ENCODE measurements at places on chromosomes 1 and 21. TPM values are rescaled to one million over a fixed set of nuclear protein-coding genes. Genes with fewer than 3 reads are reported as not detected.
A peak's percentile ranks its signal among the peaks of the same experiment; 100 is the strongest.

- H3K36me3 ChIP-seq: no peaks in the 10 kb centered on the region
- peaks cover 6% of the 10 kb centered on the region for H3K27me3 ChIP-seq
- no peak for DNase-seq
- no peaks in the 10 kb centered on the region for H3K4me1 ChIP-seq
Measured at GRCh38 chr1:62333441-62333840, 14.2 kb upstream of the KANK4 start.

- peaks cover 65% of the 10 kb centered on the region for H3K4me1 ChIP-seq
- H3K27ac ChIP-seq: peak overlapping the region; percentile 81
- H3K27me3 ChIP-seq: no peaks in the 10 kb centered on the region
- no peak for DNase-seq
- H3K4me3 ChIP-seq: peak overlapping the region; percentile 53
Measured at GRCh38 chr1:234956821-234957329, 171.8 kb downstream of the TOMM20 start.

Gene RSPO1
- total RNA-seq: not detected

Gene AHCYL1
- total RNA-seq: 44.8 TPM

DNA sequence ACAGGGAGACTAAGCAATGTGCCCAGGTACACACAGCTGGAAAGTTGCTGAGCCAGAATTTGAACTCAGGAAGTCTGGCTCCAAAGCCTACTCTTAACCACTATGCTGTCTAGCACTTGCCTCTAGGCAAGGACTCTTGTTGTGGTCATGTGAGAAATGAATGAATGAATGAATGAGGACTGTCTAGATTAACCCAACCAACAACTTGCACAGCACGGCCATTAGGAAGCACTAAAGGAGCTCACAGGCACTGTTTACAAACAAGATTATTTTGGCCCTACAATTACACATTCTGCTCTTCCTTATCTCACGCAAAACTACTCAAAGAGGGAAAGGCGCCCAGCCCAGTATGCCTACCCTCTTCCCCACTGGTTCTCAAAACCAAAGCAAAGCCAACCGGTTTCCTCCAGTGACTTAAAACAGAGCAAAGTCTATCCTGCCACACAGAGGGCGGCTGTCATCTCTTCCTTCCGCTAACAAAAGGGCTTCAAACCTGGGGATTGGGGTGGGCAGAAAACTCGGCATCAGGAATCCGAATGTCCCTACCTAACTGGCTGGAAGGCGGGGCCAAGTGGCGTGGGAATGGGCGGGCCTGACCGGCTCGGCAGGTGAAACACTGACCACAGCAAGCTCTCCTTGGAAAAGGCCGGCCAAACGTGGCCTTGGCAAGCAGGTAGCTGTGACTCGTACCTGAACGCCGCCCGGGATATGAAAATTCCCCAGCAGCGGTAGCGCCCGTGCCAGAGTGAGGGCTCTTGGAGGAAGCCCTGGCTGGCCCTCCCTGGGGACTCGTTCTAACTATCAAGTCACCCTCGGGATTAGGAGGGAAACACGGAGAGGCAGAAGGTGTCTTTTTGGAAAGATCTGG lies 948 bp downstream of the STK40 start:
- H3K4me3 ChIP-seq: peak overlapping the region; percentile 96
- H3K36me3 ChIP-seq: peaks cover 5% of the 10 kb centered on the region
- peak overlapping the region; percentile 92 for H3K27ac ChIP-seq
- no peak for DNase-seq
- H3K4me1 ChIP-seq: peaks cover 72% of the 10 kb centered on the region

DNA sequence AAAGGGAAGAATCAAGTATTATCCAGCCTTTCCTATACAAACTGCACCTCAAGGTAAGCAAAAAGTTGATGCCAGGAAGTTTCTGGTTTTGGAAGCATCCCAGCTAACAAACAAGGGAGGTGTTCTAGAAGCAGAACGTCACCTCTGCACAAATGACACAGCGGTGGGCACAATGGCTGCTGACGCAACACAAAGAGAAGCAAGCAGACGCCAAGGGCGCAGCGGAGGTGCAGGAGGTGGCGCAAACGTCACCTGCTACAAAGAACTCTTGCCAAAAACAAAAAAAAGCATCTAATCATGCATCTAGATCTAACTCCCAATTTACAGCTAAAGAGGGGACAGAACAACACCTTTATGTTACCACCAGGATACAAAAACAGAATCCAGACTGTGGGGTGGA lies 88.5 kb downstream of the NPHP4 start:
- H3K27ac ChIP-seq: no peak overlapping the region
- peaks cover 8% of the 10 kb centered on the region for H3K36me3 ChIP-seq
- H3K27me3 ChIP-seq: no peaks in the 10 kb centered on the region
- H3K4me1 ChIP-seq: peaks cover 9% of the 10 kb centered on the region
- no peak overlapping the region for H3K4me3 ChIP-seq

- H3K27ac ChIP-seq: no peak overlapping the region
- peaks cover 11% of the 10 kb centered on the region for H3K36me3 ChIP-seq
- H3K4me1 ChIP-seq: no peaks in the 10 kb centered on the region
- no peaks in the 10 kb centered on the region for H3K27me3 ChIP-seq
- no peak for DNase-seq
Measured at GRCh38 chr1:69109277-69109676, 458.4 kb upstream of the LRRC7 start.

Gene CNR2
- total RNA-seq: 3.8 TPM

DNA sequence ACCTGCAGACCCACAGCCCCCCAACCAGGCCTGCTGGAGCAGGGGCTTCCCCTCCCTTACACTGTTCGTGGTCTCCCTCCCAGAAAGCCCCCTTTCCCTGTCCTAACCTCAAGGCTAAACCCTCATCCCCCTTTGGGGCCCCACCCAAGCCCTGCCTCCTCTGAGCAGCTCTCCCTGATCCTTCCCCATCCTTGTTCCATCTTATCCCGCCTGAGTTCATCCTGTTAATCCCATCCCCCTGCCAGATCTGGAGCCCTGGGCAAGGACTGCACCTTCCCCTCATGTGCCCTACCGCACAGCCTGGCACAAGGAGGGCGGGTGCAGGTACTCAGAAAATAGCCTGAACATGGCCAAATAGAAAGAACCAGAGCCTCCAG lies 6.9 kb upstream of the TNNT2 start:
- no peaks in the 10 kb centered on the region for H3K27me3 ChIP-seq
- no peak overlapping the region for H3K27ac ChIP-seq
- DNase-seq: no peak
- H3K4me3 ChIP-seq: no peak overlapping the region

Gene PCP4
- total RNA-seq: not detected

GRCh38 chr1:109995536-109995935 lies 11.0 kb downstream of the AHCYL1 start:
- H3K36me3 ChIP-seq: no peaks in the 10 kb centered on the region
- H3K4me3 ChIP-seq: no peak overlapping the region
- H3K27me3 ChIP-seq: no peaks in the 10 kb centered on the region
- DNase-seq: no peak
- no peak overlapping the region for H3K27ac ChIP-seq
- H3K4me1 ChIP-seq: peaks cover 12% of the 10 kb centered on the region

All from natural killer cell treated with Interleukin-12 subunit alpha and Interleukin-12 subunit beta and Interleukin-15 and Interleukin-18, amount 100 ng/mL, for 72 hours (primary cell).